ENCODE measurements at places on chromosomes 1 and 21.

DNA sequence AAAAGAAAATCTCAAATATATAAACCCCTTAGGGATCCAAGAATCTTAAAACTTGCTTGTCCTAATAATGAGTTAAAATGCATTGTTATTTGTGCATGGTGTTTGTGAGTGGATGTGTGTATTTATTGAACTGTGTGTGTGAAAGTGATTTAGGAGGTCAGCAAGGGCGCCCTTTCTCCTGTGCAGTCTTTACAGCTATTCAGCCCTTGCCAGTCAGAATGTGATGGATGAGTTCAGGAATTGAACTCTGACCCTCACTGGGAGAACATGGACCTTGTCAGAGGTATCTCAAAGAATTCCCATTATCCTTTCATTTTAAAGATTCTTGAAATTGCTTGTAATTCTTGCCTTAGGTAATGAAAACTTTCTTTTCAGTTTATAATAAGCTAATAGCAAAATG, 493.0 kb upstream of the ADGRL4 start:
- DNase-seq, result no peak

- no peak for DNase-seq
These were observed 27.0 kb upstream of the NID1 start for GRCh38 chr1:236091933-236092318.

DNA sequence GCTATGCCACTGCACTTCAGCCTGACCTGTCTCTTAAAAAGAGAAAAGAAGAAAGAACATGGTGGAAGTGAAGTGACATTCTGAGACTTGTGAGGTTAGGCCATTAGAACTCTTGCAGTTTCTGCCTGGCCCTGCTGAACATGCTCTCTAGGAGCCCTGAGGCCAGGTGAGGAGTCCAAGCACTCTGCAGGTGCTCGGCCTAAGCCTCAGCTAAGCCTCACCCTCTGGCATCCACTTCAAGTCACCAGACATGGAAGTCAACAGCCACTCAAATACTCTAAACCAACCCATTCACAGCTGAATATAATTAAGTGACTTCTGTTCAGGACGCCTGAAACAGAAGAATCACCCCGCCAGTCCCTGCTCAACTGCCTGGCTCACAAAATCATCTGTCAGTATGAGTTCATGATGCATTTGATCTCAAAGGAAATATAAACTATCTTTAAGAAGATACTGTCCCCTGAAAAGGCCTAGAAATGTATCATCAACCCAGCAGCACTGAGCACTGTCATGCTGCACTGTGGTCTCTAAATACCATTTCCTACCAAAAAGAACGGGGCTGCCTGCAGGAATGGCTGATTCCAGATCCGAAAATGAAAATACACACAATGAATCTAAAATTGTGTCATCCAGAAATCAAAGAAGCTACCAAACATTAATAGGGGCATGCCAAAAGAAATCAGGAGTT, 118.8 kb downstream of the PSMG1 start:
- DNase-seq, result no peak

GRCh38 chr1:50644447-50645105, 221.3 kb upstream of the DMRTA2 start:
- DNase-seq, result no peak

DNA sequence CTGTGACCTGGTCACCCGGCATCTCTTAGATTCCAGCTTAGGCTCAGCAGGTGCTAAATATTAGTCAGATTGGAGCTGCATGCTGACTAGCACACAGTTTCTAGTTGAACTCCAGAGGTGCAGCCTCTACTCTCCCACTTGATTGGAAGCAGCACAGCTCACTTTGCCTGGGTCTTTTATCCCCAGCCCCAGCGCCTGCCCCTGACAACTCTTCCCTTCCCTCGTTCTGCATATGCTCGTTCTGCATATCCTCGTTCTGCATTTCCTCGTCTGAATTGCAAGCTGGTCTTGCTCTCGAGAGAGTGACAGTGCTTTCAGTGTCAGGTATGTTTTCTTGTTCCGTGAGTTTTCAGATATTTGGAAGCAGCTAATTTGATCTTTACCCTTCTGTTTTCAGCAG, 11.7 kb downstream of the COL18A1 start:
- no peak for DNase-seq

DNA sequence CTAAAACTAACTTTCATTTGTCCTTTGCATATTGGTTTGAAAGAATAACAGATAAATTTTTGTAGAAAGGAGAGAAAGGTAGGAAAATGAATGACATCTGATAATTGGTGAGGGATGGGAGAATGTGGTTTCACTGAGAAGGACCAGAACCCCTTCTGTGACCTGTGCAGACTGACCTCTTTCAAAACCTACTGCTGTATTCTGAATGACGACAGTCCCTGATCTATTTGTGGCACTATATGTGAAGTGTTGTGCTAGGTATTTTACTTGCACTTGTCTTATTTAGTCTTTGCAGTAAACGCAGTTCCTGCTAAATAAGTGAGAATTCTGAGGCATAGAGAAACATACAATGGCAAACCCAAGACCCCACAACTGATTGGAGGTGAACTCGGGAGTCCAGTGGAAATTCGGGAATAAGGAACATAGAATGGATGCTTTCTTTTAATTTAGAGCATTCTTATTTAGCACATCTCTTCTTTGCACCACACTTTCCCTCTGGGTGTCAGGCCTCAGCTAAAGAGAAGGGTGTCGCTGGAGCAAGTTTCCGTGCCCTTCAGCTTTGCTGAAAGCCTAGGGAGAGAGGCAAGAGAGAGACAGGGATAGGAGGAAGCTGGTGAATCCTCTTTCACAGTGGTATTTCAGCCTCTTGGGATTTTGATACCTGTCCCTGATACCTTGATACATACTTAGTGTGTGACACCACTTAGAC, 230.2 kb downstream of the PAPPA2 start:
- DNase-seq, result no peak

DNA sequence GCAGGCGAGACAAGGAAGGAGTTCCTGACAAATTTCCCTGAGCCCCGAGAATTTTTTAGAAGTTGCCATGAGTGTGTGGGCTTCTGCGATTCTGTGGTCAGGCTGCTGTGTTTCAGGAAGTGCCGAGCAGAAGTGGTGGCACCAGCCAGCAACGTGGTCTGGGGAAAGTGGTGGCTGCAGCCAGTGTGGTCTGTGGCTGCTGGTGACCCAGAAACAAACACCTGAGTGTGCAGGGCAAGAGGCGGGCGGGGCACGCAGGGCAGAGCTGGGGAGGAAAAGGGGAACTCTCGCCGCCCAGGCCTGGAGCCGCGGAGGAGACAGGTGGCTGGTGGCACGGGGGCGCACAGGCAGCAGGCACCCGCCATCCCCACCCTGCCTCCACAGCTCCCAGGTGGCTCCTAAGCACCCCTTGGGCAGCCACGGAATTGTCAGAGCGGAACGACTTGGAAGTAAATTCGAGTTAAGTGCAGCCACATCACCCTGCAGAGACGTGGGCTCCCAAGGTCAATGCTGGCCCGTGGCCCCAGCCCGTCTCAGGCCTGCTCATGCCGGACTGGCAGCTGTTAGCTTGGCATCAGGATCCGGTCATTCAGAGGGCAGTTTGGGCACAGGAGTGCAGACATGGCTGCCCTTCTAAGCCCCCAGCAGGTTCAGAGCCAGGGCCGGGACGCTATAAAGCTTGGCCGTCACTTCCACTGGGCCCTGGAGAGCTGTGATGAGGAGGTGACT, 25.1 kb downstream of the PRDM16 start:
- DNase-seq, result no peak

DNA sequence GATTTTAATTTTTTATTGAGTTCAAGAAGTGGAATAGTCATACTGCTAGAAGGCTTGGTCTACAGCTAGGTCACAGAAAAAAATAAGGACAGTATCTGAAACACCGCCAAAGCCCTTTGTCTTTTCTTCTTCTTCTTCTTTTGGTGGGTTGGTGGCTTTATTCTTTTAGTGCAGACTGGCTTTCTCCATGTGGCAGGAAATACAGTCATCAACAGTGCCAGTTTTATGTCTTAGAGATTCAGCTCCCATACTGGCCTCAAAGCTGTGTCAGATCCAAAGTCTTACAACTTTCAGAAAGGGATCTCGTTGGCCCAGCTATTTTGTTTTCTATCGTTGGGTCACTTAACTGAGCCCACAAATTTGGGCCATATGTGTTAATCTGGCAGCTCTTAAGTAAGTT, 58.2 kb downstream of the FNBP1L start:
- no peak for DNase-seq

DNA sequence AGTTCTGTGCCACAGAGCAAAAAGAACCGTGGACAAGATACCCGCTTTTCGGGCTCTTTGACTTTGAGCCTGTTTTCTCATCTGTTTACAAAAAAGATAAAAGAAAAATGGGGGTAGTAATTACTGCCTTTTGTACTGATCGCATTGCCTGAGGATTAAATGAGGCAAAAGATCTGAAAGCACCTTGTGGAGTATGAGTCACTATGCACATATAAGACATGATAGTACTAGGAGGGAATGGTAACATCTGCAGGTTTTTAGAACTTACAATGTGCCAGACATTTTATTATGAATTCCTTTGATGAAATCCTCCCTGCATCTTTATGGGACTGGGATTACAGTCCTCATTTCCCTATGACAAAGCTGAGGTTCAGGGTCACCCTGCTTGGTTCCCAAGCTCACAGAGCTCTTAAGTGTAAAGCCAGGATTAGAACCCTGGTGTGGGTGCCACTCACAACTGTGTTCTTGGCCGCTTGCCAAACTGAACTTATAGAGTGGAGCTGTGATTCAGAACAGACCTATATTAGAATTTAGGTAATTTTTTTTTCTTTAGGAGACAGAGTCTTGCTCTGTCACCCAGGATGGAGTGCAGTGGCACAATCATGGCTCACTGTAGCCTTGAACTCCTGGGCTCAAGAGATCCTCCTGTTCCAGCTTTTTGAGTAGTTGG, 1.8 kb downstream of the DISC1 start:
- DNase-seq, result no peak

All from NCI-H1436 treated with DMSO at 0.1 percent for 48 hours (cell line).